ENCODE measurements at places on chromosomes 1 and 21. TPM values are rescaled to one million over a fixed set of nuclear protein-coding genes. Genes with fewer than 3 reads are reported as not detected.

DNA sequence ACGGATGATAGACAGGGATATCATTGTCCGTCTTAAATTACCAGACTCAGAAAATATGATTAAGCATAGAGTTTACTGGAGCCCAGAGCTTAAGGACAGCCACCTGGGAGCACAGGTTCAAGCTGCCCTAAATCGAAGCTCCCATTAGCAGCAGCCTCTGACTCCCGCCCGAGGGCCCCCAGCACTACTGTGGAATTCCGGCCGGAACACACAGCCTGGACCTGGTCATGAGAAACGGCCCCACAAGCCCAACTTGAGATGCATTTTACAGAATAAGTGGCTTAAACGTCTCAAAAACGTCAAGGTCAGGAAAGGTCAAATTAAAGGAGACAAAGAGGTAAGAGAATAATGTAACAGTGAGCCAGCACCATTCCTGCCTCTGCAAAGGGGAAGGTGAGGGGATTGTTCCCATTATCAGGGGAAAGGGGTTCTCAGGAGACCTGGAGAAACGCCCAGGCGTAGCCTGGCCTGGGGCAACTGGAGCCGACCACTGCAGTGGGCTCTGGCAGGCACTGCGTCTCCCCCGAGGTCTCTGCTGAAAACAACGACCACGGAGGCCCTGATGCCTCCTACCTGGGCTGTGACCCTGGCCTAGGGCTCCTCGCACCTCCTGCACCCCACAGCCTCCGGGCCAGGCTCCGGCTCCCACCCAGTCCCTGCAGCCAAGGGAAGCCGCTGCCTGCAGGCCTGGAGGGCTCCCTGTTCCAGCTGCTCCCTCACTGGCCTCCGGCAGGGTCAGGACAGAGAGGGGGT, 11.5 kb upstream of the COL6A1 start:
- no peak for DNase-seq

GRCh38 chr1:226223157-226223785, at the start of gene MIXL1:
Gene MIXL1 (plus strand): TSS chr1:226223664. CDS start chr1:226223682, 18 bp downstream.
- DNase-seq, result no peak

GRCh38 chr1:212606395-212607205, 2.0 kb upstream of the ATF3 start:
- DNase-seq, result peak; percentile 78

The GPR37L1 gene
- not detected for total RNA-seq

GRCh38 chr1:163632269-163632668, 310.5 kb downstream of the NUF2 start:
- DNase-seq, result no peak

GRCh38 chr1:48251821-48252220, 29.3 kb downstream of the SLC5A9 start:
- no peak for DNase-seq

GRCh38 chr1:205959789-205960188, 16.5 kb upstream of the SLC26A9 start:
- no peak for DNase-seq

Data from mammary epithelial cell (primary cell).